ENCODE measurements at places on chromosomes 2 and 18. TPM values are rescaled to one million over a fixed set of nuclear protein-coding genes. Genes with fewer than 3 reads are reported as not detected.
A peak's percentile ranks its signal among the peaks of the same experiment; 100 is the strongest.

DNA sequence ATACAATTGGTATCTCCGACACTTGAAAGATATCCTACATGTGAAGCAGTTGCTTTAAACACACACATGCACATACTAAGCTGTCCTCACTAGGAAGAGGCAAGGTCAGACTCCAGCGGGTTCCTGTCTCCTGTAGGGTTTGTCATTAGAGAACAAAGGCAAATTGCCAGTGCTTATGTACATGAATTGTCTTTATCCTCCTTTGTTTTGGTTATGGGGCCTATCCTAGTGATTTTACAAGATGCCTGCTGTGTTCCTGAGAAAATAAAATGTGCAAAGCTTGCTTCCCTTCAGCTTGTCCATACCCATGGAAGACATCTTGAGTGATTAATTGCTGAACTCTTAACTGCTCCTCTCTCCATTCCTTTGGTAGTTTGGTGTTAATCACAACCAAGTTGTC is 86.7 kb upstream of the SLC39A10 start:
- DNase-seq = no peak

The LYG1 gene
- total RNA-seq = 0.81 TPM

DNA sequence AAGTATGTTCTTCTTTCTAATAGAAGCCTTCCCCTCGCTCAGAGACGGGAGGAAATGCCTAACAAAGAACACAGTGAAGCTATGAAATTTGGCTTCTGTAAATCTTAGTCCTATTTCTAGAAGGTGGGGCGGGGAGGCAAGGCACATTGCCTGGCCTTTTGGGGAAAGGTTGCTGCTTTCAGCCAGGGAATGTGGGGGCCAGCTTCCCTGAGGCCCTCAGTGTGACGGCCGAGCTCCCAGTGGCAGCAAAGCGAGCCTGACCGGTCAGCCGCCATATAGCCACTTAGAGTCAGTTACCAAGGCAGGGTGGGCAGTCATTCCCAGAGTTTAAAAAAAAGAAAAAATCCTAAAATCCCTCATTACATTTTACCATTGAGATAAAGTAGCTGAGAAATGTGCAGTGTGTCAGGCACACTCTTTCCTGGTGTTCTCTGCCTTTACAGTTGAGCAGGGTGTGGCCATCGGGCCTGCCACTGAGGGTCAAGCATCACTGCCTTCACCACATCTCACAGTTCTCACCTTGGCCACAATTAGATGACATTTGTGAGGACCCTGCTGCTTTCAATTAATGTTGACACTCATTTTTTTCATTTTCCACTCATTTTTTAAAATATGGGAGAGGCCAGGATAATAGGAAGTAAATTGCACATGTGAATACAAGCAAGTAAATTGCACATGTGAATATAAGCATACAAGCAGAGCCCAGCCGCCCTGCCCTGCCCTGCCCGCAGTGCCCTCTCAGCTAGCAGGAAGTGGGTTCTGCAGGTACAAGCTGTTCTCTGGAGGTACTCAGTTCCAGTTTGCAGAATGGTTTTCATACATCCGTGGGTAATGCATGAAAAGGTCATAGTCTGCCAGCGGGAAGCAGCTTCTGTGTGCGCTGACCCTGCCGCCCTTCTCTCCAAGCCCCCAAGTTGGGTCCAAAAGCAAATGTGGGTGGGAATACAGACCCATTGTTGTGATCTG is 76.9 kb downstream of the WDSUB1 start:
- DNase-seq = peak; percentile 62

- no peak for DNase-seq
Measured at GRCh38 chr18:64332835-64333234, 183.9 kb upstream of the LINC00305 start.

- DNase-seq = no peak
Measured at GRCh38 chr2:57918126-57918525, 128.5 kb upstream of the VRK2 start.

DNA sequence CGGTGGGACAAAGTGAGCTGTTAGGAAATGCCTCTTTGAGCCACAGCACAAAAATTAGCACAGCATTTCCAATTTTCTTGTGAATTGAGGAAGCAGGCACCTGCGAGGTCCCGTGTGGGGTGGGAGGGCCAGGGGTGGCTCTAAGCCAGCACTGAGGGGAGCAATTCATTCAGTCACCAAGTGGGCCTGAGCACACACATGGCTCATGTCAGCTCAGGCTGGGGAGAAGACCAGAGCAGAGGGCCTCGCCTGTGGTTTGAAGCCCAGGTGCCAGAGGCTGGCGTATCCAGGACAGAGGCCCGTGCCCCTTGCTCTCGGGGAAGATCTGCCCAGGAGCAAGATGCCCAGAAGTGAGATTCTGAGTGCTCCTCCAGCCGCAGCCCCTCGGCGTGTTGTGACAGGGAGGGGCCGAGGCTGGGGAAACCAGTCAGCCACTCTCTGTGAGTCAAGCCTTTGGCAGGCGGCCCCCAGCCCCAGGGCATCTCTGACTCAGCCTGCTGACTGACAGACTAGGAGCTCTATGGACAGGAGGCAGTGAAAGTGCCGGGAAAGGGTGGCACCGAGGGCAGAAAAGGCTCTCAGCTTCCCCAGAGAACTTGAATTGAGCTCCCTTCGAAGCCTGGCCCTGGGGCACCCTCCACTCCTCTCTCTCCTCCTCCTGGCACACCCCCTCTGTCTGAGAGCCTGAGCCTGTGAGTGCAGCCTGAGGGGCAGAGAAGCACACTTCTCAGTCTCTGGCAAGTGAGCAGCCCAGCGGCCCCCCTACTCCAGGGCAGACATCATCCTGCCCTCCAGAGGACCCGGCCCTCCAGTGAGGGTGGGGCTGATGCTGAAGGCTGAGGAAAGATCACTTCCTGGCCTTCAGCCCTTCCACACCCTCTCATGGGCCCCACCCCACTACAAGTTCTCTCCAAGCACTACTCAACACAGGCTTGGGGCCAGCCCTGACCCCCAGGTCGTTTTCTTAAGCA is 32.3 kb downstream of the CYP26B1 start:
- no peak for DNase-seq

The ZNF396 gene
- total RNA-seq = 0.38 TPM

DNA sequence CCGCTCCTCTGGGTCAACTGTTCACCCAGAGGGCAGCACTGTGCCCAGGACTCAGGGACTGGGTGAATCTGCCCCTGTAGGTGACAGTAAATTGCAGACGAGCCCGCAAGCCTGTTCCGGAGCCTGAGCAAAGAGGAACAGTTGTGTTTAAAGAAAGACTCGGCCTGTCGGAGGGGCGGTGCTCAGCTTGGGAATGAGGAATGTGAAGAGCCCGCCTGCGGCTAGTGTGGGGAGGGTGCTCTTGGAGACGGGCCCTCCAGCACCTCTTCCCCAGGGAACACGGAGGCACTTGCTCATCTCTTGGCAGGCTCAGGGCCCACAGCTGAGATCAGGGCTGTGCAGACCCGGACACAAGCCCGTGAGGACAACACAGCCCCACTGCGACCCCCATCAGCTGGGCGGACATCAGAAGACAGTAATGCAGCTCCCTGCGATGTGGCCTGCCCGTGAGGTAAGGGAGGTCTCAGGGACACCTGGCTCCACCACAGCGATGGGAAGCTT is 299.0 kb downstream of the NDUFA10 start:
- DNase-seq = no peak

DNA sequence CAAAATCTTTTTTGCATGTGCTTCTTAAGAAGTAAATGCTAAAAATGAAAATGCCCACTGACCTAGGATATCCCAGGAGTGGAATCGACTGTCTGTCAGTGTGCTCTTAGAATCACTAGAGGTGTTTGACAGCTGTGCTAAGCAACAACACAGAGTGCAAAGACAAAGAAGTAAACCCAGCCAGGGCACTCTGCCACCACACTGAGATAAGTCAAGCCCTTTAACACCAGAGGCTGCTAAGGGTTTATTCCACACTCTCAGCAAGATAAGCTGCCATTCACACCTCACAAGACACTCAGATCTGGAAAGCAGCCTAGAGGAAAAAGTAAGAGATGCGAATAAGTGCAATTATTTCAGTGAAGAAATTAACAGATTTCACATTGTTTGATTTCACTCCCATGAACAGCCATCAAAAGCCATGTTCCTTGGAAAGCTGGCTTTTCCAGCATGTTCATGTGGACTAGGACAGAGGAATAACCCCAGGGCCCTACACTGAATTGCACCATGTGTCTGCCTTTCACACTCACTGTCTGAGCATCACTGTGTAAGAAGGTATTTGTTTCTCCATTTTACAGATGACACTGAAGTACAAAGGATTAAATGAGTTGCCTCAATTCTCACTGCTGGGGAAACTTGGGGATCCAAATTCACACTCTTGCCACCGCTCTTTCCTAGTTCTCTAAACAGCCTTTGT is 6.0 kb upstream of the BMP10 start:
- no peak for DNase-seq

The OTOF gene
- 0.60 TPM for total RNA-seq

- no peak for DNase-seq
Measured at GRCh38 chr2:112793449-112793978, 9.2 kb upstream of the IL1A start.

The MC4R gene
- total RNA-seq = not detected

- no peak for DNase-seq
Measured at GRCh38 chr2:82985572-82986197, 1473.4 kb downstream of the SUCLG1 start.

GRCh38 chr2:150211164-150211631 is 276.3 kb downstream of the RND3 start:
- no peak for DNase-seq

DNA sequence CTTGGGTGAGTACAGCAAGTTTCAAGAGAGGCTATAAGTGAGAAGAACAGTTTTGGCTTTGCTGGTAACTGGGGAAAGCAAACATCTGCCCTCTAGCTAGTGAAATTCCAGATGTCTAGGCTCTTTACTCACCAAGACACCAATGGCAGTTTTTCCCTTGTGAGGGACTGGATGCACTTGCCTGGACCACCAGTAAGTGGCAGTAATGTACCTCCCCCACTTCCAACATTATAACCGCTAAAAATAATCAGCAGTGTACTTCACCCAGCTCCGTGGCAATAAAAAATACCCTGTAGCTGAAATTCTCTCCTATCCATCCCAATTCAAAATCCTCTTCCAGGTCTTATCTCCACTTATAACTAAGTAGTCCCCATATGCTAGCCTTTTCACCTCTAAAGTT is 383.9 kb downstream of the ARHGAP15 start:
- peak; percentile 35 for DNase-seq

GRCh38 chr18:43486462-43486861 is 209.2 kb upstream of the SYT4 start:
- peak; percentile 2 for DNase-seq

The EVX2 gene
- total RNA-seq = not detected

- DNase-seq = no peak
Measured at GRCh38 chr2:62112179-62112578, 83.7 kb upstream of the B3GNT2 start.

DNA sequence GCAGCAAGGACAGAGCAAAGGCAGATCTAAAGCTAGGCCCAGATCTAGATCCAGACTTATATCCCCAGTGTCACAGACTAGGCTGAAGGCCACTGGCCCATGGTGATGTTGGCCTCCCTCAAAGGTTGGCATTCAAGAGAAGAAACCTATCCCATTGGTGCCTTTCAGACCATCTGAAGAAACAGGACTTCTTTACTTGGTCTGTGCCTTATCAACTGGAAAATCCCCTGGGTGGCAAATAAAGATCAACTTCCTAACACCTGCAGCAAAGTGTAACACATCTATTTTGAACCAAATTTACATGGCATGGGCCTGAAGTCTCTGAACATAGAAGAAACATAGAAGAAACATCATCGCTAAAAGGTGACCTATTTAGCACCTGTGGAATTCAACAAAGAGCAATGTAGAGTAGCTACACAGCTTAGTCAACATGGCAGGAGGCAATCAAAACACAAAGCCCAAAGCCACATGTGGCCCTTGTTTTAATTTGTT is 35.8 kb downstream of the METTL4 start:
- DNase-seq = no peak

The SPC25 gene
- total RNA-seq = 35.6 TPM

DNA sequence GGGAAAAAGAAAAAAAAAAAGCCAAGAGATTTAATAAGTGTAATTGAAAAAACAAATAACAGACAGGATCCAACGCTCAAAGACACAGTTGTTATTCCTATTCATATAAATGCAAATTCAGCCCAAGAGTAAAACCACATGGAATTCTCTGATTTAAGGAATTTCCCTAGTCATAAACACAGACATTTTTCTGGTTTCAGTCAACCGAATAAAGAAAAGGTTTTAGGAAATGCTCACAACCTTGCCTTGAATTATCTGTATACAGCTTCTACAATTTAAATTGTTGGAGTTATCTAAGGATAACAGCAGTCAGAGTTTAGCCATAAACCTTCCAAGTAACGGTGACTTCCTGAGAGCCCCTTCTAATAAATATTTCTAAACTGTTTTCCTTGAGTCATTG is 122.7 kb downstream of the VWC2L start:
- no peak for DNase-seq

The PLGLB2 gene
- total RNA-seq = not detected

GRCh38 chr2:235793163-235793752 is 299.4 kb downstream of the AGAP1 start:
- DNase-seq = peak; percentile 17

- peak; percentile 78 for DNase-seq
Measured at GRCh38 chr18:63936156-63936931, 12.8 kb upstream of the HMSD start.

GRCh38 chr2:11814979-11815510 is 68.6 kb downstream of the LPIN1 start:
- DNase-seq = no peak

DNA sequence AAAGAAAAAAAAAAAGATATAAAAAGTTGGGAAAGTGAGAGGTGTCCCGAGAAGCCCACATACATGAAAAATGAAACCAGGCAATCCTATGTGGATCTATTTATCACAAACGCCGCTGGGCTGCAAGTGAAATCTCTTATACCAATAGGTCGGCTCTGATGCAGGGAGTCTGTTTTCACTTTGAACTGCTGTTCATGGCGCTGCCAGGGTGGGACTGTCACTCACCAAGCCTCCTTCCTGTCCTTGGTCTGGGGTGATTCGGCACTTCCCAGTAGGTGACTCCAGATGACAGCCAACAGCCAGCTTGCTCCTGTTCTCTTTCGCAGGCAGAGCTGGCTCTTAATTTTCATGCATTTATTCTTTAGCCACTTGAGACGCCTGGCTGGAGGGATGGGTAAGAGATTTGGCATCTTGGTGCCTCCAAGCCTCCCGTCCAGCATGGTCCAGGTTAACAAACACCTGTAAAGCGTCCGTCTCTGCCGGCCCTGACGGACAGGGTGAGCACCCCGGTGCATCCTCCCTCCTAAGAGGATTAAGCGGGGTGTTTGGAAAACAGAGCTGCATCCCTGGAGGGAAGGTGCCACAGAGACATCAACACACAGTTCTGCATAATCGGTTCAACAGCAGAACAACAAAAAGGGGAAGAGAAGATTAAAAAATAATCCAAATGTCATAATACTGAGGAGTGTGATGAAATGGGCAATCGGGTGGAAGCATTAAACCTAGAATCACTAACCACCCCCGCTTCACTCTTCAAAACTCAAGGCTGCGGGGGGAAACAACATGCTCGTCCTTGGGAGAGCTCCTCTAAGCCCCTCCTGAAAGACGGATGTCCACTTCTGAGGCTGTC is 58.7 kb downstream of the STEAP3 start:
- no peak for DNase-seq

DNA sequence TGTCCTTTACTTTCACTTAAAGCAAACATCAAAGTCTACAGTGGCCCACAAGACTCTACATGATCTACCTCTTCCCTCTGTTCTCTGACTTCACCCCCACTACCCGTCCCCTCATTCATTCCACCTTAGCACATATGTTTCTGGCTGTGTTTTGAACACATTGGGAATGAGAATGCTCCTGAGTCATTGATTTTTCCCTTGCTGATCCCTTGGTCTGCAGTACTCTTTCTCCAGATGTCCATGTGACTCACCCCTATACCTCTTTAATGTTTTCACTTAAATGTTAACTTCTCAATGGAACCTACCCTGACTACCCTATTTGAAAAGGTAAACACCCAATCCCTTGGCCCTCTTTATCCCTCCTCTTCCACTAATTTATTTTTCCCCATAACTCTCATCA is 30.7 kb upstream of the FRZB start:
- no peak for DNase-seq
